ENCODE measurements at places on chromosomes 6 and 20. TPM values are rescaled to one million over a fixed set of nuclear protein-coding genes. Genes with fewer than 3 reads are reported as not detected.

DNA sequence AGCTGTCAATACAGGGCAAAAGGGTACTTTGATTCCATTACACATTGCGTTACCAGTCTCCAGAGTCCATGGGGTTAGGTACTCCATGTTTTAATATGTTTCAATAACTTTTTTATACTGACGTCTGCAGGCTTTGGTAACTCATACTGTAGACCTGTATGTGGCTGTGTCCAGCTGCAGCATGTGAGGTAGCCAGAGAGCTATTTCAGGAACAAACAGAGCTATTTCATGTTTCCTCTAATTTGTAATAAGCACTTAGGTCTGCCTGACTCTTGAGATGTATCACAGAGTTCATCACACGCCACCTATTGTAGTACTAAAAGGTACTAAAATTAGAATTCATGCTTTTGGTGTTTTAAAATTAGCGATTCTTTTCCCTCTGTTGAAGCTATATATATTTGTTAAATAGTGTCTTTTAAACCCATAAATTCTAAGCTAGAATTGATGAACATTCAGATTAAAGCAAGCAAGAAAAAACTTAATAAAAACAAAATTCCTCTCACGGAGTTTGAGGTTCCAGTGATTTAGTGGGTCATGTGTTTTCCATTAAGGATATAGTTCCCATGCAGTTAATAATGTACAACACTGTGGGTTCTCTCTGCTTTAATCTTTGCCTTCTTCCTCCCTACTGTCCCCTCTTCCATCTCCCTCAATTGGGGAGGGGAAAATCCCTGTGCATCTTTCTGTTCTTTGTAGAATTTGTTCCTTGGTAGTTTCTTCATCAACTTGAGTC, 37.0 kb downstream of the FOXO3 start:
- DNase-seq: no peak

The OR2H1 gene
- not detected for total RNA-seq

The GFRAL gene
- total RNA-seq: not detected

- DNase-seq: no peak
These were observed 93.7 kb downstream of the MYO6 start for GRCh38 chr6:75842732-75843131.

The MARCKS gene
- not detected for total RNA-seq

The LINC00237 gene
- total RNA-seq: not detected

The HLA-DOA gene
- not detected for total RNA-seq
